ENCODE measurements at places on chromosomes 3 and 15. TPM values are rescaled to one million over a fixed set of nuclear protein-coding genes. Genes with fewer than 3 reads are reported as not detected.

DNA sequence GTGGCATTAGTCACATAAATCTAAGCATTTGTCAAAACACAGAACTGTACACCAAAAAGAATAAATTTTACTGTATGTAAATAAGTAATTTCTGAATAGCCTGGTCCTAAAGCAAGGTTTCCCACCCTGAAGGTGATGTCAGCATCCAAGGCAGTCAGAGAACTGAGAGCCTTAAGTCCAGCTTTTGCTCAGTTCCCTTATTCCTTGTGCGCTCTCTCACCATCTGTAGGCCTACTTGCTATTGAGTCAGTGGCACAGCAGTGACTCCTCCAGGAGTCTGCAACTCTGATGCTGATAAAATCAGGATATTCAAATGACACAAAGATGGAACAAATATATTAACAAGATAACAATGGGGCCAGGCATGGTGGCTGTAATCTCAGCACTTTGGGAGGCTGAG is 22.3 kb downstream of the VPS39 start:
- H3K27me3 ChIP-seq, result no peaks in the 10 kb centered on the region
- no peak overlapping the region for H3K27ac ChIP-seq
- no peaks in the 10 kb centered on the region for H3K4me1 ChIP-seq
- H3K4me3 ChIP-seq, result no peak overlapping the region
- no peaks in the 10 kb centered on the region for H3K36me3 ChIP-seq

GRCh38 chr15:72616491-72617210 is 37.8 kb upstream of the GOLGA6B start:
- H3K4me1 ChIP-seq, result no peaks in the 10 kb centered on the region
- no peak for DNase-seq
- no peak overlapping the region for H3K27ac ChIP-seq

- no peak overlapping the region for H3K4me3 ChIP-seq
- no peaks in the 10 kb centered on the region for H3K36me3 ChIP-seq
- no peak overlapping the region for H3K27ac ChIP-seq
- no peaks in the 10 kb centered on the region for H3K4me1 ChIP-seq
Observed at GRCh38 chr3:175005881-175006280, 146.7 kb downstream of the NAALADL2 start.

GRCh38 chr3:104878395-104878794 is 488.3 kb upstream of the ALCAM start:
- no peak for DNase-seq
- no peaks in the 10 kb centered on the region for H3K4me1 ChIP-seq
- no peak overlapping the region for H3K27ac ChIP-seq

DNA sequence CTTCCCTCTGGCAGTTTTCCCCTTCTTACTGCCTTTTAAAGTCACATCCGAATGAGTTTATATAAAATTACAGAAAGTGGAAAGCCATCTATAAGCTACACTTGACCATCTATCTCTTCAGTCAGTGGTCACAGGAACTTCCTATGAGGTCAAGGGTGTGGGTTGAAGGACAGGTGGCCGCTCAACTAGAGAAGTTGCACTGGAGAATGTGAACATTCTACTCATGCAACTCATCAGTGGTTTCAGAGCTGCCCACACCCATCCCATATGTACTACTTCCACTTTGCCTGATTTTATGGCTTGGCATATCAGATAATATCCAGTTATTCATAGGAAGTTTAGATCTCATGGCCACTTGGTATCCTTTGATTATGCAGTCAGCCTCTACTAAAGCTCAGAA is 57.4 kb upstream of the TMEM158 start:
- H3K27ac ChIP-seq, result no peak overlapping the region
- no peak overlapping the region for H3K4me3 ChIP-seq
- no peaks in the 10 kb centered on the region for H3K36me3 ChIP-seq
- H3K4me1 ChIP-seq, result no peaks in the 10 kb centered on the region
- no peaks in the 10 kb centered on the region for H3K27me3 ChIP-seq

GRCh38 chr3:13767896-13768295 is 112.0 kb downstream of the WNT7A start:
- DNase-seq, result no peak
- H3K4me1 ChIP-seq, result peaks cover 22% of the 10 kb centered on the region
- no peak overlapping the region for H3K4me3 ChIP-seq
- H3K27me3 ChIP-seq, result no peaks in the 10 kb centered on the region

DNA sequence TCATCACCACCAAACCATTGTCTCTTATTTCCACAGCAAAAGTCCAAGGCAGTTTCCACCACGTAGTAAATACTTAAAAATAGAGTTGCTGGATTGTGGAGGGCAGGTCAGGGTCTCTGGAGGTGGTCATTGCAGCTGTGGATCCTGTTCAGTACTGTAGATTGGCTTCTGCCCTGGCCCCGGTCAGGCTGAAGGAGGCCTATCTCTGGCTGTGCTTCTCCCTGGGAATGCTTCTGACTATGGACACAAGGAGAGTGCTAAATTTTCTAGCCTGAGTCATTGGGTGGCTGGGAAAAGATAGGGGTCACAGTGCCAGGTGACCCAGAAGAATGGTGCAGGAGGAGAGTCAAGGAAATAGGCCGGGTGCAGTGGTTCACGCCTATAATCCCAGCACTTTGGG is 26.3 kb upstream of the GMPPB start:
- no peak overlapping the region for H3K27ac ChIP-seq
- H3K27me3 ChIP-seq, result no peaks in the 10 kb centered on the region
- no peaks in the 10 kb centered on the region for H3K36me3 ChIP-seq
- H3K4me1 ChIP-seq, result peaks cover 20% of the 10 kb centered on the region
- no peak overlapping the region for H3K4me3 ChIP-seq

DNA sequence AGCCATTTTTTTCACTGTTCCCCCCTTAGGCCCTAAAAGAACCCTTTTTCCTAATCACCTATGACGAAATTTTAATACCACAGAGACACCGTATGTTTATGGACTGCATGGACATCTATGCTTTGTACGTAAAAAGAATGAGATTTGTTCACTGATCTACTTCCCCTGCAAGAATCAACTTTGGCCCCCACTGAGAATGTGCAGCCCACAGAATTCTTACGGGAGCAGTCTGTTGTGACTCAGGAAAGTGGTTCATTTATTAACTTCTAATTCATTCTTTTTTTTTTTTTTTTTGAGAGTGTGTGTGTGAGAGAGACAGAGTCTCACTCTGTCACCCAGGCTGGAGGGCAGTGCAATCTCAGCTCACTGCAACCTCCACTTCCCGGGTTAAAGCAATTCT is 17.6 kb downstream of the EIF4E3 start:
- no peak overlapping the region for H3K4me3 ChIP-seq
- peaks cover 9% of the 10 kb centered on the region for H3K4me1 ChIP-seq
- no peaks in the 10 kb centered on the region for H3K36me3 ChIP-seq
- DNase-seq, result no peak

DNA sequence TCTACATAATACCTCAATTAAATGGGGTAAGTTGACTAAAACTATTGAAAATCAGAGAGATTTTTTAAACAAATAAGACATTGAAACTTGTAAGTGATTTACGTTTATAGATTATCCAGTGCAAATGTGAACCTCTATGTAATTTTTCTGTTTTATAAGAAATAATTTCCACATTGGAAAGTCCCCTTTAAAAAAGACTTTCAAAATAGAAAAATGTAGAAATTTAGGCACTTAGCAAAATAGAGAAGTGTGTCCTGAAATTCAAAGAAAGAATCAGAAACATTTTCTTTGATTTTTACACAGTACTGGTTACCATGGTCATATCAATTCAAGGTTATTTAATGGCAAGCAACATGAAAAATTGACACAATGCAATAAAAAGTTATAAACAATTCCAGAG is 290.9 kb upstream of the GPR149 start:
- no peaks in the 10 kb centered on the region for H3K27me3 ChIP-seq
- no peaks in the 10 kb centered on the region for H3K36me3 ChIP-seq
- no peaks in the 10 kb centered on the region for H3K4me1 ChIP-seq
- H3K4me3 ChIP-seq, result no peak overlapping the region
- H3K27ac ChIP-seq, result no peak overlapping the region
- no peak for DNase-seq

- H3K27ac ChIP-seq, result no peak overlapping the region
- DNase-seq, result no peak
- no peak overlapping the region for H3K4me3 ChIP-seq
- no peaks in the 10 kb centered on the region for H3K27me3 ChIP-seq
- H3K36me3 ChIP-seq, result no peaks in the 10 kb centered on the region
Observed at GRCh38 chr3:147418808-147419701, 9.9 kb downstream of the ZIC1 start.

DNA sequence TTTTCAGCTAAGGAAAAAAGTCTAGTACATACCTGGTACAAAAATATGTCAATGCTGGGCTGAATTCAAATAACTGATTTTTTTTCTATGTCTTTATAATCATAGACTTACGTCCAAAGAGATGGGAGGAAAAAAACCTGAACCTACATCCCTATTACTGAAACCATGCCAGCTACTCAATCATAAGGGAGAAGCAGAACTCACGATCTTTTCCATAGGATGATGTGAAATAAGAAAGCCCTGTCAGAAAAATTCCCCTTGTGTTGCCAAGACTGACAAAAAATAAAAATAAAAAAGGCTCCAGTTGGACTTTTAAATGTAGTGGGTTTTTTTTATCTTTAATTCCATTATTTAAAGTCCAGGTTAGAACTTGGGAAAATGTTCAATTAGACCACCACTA is 3.3 kb downstream of the MSL2 start:
- H3K36me3 ChIP-seq, result no peaks in the 10 kb centered on the region
- peaks cover 26% of the 10 kb centered on the region for H3K4me1 ChIP-seq
- no peaks in the 10 kb centered on the region for H3K27me3 ChIP-seq
- H3K4me3 ChIP-seq, result peak overlapping the region; percentile 75

- no peaks in the 10 kb centered on the region for H3K36me3 ChIP-seq
- no peak overlapping the region for H3K27ac ChIP-seq
- H3K4me3 ChIP-seq, result no peak overlapping the region
- DNase-seq, result no peak
- no peaks in the 10 kb centered on the region for H3K27me3 ChIP-seq
Observed at GRCh38 chr3:6392123-6392522, 468.8 kb upstream of the GRM7 start.

- no peak for DNase-seq
- no peaks in the 10 kb centered on the region for H3K27me3 ChIP-seq
- no peaks in the 10 kb centered on the region for H3K36me3 ChIP-seq
- H3K4me3 ChIP-seq, result no peak overlapping the region
Observed at GRCh38 chr3:43726521-43726920, 35.8 kb downstream of the ABHD5 start.

- H3K27ac ChIP-seq, result no peak overlapping the region
- H3K27me3 ChIP-seq, result no peaks in the 10 kb centered on the region
- H3K36me3 ChIP-seq, result no peaks in the 10 kb centered on the region
- H3K4me3 ChIP-seq, result no peak overlapping the region
- no peaks in the 10 kb centered on the region for H3K4me1 ChIP-seq
Observed at GRCh38 chr15:31104003-31104402, 2.5 kb upstream of the TRPM1 start.

- no peak overlapping the region for H3K4me3 ChIP-seq
- no peaks in the 10 kb centered on the region for H3K27me3 ChIP-seq
- DNase-seq, result peak; percentile 6
- no peak overlapping the region for H3K27ac ChIP-seq
Observed at GRCh38 chr3:127711896-127712295, 39.1 kb downstream of the ABTB1 start.

- no peak overlapping the region for H3K4me3 ChIP-seq
- no peaks in the 10 kb centered on the region for H3K36me3 ChIP-seq
- no peaks in the 10 kb centered on the region for H3K27me3 ChIP-seq
- no peak for DNase-seq
Observed at GRCh38 chr3:117820658-117821299, 1111.2 kb downstream of the TUSC7 start.

DNA sequence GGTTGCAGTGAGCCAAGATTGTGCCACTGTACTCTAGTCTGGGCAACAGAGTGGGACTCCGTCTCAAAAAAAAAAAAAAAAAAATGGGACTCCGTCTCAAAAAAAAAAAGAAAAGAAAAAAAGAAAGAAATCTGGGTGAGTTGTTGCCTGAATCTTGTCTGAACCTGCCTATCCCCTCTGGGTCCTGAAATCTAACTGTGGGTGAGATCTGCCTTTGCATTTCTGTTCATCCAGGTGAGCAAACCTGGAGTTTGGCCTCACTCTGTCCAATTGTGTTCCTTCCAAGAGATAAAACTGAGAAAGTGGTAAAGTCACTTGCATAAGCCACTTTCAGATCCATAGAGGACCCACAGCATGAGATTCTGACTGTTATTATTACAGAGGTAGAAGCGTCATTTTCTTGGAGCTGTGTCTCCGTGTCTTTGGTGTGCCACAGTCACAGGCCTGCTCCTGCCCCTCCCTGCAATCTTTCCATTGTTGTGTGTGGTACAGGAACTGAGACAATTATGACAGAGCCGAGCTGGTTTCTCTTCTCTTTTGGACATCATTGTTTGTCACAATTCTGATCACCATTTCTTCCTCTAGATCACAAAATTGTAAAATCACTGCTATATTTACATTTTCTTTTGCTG is 235.9 kb downstream of the LPP start:
- H3K36me3 ChIP-seq, result no peaks in the 10 kb centered on the region
- H3K4me3 ChIP-seq, result no peak overlapping the region
- no peaks in the 10 kb centered on the region for H3K27me3 ChIP-seq

- H3K27me3 ChIP-seq, result no peaks in the 10 kb centered on the region
- peaks cover 7% of the 10 kb centered on the region for H3K4me1 ChIP-seq
- DNase-seq, result peak; percentile 65
- H3K4me3 ChIP-seq, result no peak overlapping the region
Observed at GRCh38 chr3:11774296-11774877, 72.3 kb downstream of the TAMM41 start.

DNA sequence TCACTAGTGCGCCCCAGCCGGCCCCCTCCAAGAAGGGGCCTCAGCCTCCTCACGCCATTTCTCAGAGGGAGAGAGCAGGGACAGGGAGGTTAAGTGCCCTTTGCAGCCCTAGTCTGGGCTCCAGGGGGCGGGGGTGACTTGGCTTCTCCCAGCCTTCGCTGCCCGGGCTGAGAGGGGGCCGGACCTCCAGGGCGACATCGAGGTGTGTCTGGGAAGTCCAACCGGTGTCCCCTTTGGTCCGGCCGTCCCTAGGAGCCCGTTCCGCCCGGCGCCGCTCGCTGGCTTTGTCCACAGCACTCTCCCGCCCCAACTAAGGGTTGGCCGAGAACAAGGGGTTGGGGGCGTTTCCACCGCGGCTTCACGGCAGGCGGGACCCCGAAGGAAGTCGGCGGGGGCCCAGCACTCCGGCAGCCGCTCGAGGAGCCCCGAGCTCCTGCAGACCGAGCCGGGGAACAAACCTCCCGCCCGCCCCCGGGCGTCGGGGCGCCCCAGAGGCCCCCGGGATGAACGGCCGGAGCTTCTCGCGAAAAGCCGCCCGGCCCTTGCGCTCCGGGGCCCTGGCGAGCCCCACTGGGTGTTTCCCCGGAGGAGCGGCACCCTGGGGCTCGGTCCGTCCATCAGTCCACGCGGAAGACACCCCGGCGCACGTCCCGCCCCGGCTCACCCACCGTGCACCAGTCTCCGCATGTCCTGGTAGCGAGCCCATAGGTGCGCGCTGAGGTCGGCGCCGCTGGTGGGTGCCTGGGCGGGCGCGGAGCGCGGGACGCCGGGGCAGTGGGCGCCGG is 627 bp downstream of the NT5DC2 start:
- no peak overlapping the region for H3K27ac ChIP-seq
- peaks cover 27% of the 10 kb centered on the region for H3K4me1 ChIP-seq
- peak overlapping the region; percentile 95 for H3K4me3 ChIP-seq
- peaks cover 2% of the 10 kb centered on the region for H3K36me3 ChIP-seq
- DNase-seq, result peak; percentile 49

AHSG gene
- 237 TPM for total RNA-seq

BTLA gene
- total RNA-seq, result not detected

GNL3 gene
- total RNA-seq, result 125 TPM

LRRC31 gene
- 0.70 TPM for total RNA-seq

CD96 gene
- total RNA-seq, result 1.5 TPM

USP3 gene
- total RNA-seq, result 54.2 TPM

DNASE1L3 gene
- total RNA-seq, result not detected

EPM2AIP1 gene
- total RNA-seq, result 12.2 TPM

Data from Caco-2 (cell line).